ENCODE measurements at places on chromosomes 4 and X.
A peak's percentile ranks its signal among the peaks of the same experiment; 100 is the strongest.

DNA sequence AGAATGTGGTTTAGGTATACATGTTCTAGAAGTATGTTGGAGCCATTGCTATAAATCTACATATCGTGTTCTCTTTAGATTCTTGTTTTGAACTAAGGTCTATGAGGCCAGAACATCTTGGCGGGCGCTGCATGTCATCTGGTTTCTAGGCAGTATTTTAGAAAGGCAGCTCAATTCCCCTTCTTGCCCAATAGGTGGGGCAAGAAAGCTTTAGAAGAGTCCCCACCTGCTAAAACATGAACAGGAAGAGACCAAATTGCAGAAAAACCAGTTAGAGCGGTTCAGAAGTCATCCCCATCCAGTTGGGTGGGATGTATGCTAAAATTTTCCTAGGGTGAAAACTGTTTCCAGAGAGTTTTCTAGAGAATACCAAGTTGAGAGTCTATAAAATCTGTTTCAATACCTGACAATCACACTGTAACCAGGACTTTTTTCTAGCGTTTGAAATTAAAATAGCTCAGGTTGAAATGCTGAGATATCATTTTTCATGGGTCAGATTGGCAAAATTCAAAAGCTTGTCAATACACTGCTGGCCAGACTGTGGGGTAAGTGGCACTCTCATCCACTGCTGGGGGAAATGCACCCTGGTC, 17.5 kb upstream of the SH3KBP1 start:
- DNase-seq, result peak; percentile 49

GRCh38 chr4:14237911-14238310, 610.4 kb upstream of the BOD1L1 start:
- no peak for DNase-seq

GRCh38 chr4:113409181-113409580, 352.4 kb downstream of the CAMK2D start:
- no peak for DNase-seq

DNA sequence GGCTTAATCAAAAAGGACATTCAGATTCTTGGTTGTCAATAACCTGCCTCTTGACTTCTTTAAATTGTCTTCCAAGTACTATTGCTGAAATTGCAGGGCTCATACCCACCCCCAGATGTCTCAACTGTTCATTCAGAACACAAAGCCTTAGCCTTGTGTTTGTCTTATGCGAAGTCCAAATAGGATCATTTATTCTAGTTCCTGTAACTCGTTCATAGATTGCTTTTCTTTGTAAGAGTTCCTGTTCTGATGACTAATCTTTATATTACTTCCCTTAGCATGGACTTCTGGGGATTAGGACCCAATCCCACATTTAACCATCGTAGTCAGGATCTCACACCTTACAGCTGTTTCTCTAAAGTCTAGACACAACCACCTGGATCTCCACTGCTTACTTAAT, 226.0 kb downstream of the VEGFC start:
- no peak for DNase-seq

- no peak for DNase-seq
Observed at GRCh38 chrX:45505214-45505613, 304.5 kb upstream of the DIPK2B start.

- no peak for DNase-seq
Observed at GRCh38 chrX:118745570-118745969, 18.2 kb downstream of the IL13RA1 start.

- DNase-seq, result no peak
Observed at GRCh38 chr4:68249434-68249833, 3.9 kb upstream of the TMPRSS11B start.

GRCh38 chrX:12997906-12998687, 23.2 kb downstream of the TMSB4X start:
- DNase-seq, result no peak

- DNase-seq, result no peak
Observed at GRCh38 chrX:41563876-41564275, 116.7 kb downstream of the NYX start.

DNA sequence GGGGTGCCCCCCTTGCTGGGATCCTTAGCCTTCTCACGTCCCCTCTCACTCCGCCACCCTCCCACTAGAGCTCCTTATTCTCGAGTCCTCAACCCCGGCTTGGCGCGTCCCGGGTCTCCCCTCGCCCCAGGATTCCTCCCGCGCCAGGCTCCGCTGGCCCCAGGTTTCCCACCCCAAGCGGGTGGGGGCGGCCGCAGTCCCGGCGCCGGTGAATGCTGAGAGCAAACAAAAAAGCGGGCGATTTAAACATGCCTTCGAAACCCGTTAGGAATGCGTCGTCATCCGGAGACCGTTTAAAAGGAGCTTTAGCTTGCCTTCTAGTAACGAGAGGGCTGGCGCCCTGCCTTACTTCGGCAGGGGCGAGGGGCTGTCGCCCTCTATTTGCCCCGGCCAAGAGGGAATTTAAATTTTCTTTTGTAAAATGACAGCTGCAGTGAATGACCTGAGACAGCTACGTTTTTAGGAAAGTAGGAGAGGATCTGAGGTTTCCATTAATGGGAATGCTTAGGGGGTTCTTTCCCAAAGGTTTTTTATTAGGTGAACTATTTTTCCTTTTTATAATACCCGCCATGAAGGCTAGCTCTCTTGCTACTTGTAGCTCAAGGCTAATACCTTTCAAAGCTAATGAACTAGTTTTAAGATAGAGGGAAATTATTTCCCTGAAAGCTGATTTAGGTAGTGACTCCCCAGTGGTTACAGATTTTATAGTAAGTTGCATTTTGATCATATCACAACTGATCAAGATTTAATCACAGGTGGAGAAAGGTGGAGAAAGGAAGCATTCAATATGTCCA, 3.1 kb downstream of the JADE1 start:
- peak; percentile 15 for DNase-seq

DNA sequence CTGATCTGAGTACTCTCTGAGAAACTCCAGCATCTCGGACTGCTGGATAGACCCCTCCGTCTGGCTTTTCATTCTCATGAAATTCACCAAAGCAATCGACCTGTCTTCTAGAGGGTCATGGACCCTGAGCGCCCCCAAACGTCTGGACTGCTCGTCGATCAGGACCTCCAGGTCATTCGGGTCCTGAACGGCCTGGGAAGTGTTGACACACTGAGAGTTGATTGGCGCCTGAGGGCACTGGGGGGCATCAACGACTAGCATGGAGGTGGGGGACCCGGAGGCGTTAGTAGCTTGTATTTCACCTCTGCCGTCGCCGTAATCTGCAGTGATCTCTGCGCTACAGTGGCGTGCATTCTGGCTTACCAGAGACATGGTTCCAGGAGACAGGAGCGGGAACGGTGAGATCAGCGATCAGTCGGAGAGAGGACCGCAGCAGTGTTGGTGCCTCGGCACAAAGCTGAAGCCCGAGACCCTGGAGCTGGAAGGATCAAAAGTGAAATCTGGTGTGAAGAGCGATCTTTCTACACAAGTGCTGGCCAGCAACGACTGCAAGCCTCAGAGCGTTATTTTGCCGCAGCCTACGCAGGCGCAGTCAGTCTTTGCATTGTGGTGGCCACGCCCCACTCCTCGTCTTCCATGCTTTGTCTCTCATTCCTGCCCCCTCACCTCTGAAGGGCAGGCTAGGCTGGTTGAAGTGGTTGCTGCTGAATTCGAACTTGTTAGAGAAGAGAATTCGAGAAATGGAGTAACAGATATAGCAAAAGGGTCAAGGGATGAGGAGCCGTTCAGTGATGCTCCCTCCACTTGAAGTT, at the start of gene MAGEE2:
Gene MAGEE2, minus strand, starts transcription at position 575 of the 812 bp plus-strand sequence. Its CDS starts 203 bp downstream, at position 372.
- peak; percentile 13 for DNase-seq

- DNase-seq, result no peak
Observed at GRCh38 chr4:175369087-175369486, 443.0 kb downstream of the GPM6A start.

DNA sequence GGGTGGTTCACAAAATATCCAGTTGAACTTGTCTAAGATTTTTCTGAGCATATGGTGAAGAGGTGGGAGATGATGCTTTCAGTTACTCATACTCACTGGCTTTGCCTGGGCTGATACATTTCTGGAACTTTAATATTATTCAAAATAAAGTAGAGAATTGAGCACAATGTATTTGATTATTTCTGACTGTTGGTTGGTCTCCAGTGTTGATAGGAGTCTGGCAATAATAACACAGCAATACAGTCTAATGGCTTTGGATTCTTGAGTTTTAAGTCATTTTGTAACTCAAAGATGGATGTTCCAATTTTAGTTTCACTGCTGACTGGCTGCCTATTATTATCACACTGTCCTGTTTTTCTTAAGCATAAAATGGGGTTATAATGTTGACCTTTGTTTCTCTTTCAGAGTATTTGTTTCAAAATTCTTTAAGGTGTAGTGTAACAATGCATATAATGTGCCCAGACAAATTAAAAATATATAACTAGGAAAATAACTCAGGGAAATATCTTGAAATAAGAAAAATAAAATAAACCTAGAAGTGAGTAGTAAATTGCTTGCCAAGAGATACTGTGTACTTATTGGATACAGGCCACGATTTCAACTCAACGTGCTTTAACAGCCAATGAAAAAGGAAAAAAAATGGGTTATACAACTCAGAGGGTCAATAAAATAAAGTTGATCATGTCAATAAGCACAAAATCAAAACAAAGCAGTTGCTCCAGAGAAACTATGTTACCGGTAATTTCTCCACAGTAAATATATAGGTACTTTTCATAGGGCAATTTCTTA, 99.0 kb downstream of the ARSJ start:
- no peak for DNase-seq

- no peak for DNase-seq
Observed at GRCh38 chr4:128334256-128334655, 46.6 kb upstream of the PGRMC2 start.

- no peak for DNase-seq
Observed at GRCh38 chr4:89835413-89835812, 1.5 kb downstream of the SNCA start.

DNA sequence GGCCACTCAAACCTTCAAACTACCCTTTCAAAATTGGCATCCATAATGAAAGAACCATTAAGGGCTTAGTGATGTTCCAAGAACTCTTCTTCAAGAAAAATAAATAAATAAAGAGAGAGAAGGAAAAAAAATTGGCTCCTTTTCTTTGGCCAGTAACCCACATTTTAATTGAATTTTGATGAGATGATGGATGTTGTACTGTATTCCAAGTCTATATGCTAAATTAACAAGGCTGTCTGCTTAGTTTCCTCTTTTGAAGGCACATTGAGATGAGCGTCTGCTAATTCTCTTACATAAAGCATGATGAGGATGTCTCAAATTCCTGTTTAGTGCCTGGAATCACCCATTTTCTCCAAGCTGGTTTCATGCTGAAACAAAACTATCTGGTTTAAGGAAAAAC, 33.4 kb downstream of the PHOX2B start:
- no peak for DNase-seq

DNA sequence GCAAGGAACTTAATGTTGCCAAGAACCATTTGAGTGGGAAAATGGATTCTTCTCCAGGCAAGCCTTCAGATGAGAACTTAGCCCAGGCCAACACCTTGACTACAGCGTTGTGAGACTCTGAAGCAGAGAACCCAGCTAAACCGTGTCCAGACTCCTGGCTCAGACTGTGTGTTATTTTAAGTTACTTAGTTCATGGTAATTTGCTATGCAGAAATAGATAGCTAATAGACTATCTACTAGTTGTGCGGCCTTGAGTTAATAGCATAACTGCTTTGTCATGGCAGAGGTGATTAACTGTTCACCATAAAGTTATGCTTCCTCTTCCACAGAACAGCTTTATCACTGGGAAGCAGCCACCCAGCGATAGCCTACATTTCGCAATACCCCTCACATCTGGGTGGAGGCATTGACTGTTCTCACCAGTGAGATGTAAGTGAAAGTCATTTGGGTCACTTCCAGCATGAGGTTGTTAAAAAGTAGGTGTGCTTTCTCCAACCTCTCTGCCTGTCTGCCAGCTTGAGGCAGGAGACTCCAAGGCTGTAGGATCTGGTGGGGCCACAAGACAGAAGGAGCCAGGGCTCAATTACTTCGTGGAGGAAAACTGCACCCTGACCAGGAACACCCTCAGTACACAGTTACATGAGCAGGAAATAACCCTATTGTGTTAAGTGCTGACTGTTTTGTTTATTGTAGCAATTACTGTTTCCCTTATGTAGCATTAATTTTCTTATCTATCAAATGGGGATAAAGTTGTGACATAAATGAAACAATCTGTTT, 94.2 kb downstream of the GPAT3 start:
- no peak for DNase-seq

DNA sequence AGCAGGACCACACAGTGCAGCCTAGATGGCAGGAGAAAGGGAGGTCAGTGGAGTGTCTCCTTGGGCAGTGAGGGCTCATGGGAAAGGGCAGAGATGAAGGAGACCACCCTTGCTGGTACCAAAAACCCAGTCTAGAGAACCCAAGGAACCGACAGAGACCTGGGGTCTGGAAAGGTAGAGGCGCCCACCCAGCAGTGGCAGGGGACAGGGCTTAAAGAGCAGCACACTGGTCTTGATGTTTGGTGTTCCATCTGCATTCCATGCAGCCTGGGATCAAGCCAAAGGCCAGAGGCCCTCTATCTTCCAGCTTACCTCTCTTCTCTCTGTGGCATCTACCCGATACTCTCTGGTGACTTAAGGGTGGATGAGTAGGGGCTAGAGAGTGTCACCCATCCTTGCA, 127.5 kb downstream of the PJA1 start:
- DNase-seq, result no peak

GRCh38 chr4:8265171-8265929, 4.2 kb upstream of the HTRA3 start:
- DNase-seq, result no peak

DNA sequence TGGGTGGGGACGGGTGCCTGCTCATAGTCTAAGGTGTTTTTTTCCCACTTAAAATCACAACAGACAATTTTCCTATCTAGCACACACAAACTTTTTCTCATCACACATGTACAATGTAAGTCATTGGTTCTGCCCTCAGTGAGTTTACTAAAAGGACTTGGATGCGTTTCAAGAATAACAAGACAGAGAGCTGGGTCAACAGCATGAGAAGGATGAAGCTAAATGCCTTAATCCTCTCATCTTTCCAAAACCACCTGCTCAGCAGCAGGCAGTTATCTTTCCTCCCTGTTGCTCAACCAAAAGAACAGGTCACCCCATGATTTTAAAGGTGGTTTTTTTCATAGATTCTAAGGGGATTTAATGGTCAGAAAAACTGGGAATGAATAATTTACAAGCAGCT, 40.1 kb downstream of the OFD1 start:
- DNase-seq, result no peak

- no peak for DNase-seq
Observed at GRCh38 chr4:177163532-177163931, 146.1 kb upstream of the NEIL3 start.

DNA sequence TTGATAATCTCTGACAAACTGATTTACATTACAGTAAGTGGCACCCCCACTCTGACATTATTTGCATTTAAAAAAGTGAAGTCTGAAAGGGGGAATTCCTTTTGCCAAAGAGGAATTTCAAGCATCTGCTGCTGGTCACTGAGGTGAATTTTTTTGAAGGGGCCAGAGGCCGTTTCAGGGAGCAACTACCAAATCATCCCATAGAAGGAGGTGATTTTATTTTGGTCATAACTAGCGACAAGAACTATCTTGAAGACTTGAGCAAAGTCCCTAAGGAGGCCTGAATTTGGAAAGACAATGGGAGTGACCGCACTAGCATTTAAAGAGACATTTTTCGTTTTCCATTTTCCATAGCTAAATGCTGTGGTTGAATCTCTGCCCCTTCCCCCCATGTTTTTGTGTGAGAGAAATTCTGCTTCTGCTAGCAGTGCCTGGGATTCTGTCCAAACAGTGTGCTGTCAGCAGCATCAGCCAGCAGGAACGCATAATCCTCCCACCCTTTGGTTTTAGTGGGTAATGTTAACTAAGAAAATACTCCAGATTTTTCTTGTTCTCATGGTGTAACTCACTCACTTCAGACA, 110.1 kb upstream of the MED14 start:
- DNase-seq, result no peak

All from NCI-H748 treated with DMSO at 0.1 percent for 48 hours (cell line).